Activated naive CD4-positive, alpha-beta T cell treated with anti-CD3 and anti-CD28 coated beads, Interleukin-2, amount 50 U/mL, for 72 hours (primary cell): ENCODE measurements at places on chromosomes 7 and 10. TPM values are rescaled to one million over a fixed set of nuclear protein-coding genes. Genes with fewer than 3 reads are reported as not detected.

JAKMIP3 gene
- total RNA-seq, result 1.6 TPM

DNA sequence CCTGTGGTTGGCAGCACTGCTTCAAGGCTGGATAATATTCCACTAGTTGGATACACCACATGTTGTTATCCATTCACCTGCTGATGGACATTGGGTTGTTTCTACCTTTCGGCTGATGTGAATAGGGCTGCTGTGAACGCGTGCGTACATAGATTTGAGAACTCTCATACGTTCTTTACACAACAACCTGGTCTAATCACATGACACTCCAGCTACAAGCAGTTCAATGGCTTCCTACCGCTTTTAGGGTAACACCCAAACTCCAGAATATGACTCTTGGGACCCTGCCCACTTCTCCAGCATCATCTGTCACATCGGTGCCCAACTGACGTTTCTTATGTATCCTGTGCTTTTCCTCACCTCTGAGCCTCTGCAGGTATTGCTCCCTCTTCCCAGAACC, 114.6 kb downstream of the ABLIM1 start:
- no peak for DNase-seq

- no peak for DNase-seq
These were observed 4.6 kb downstream of the MARVELD1 start for GRCh38 chr10:97718178-97718577.

DNA sequence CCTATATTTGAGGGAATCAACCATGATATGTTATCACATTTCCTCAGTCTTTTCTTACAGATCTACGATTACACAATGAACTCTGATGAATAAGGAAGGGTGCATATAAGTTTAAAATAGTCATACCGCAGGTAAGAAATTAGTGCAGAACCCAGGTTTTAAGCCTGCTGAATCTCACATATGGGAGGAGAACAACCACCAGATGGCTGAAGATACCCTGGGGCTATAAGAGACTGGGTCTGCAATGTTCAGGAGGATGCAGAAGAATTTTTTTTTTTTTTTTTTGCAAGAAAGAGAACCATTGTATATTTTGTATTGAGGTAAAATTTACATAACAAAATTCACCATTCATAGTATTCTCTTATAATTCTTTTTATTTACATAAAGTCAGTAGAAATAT, 372.3 kb upstream of the MYO3A start:
- DNase-seq, result no peak

GRCh38 chr10:2471811-2472210, 595.5 kb upstream of the PFKP start:
- no peak for DNase-seq
